ENCODE measurements at places on chromosomes 11 and 22.

GRCh38 chr11:102144357-102145355 lies 34.4 kb downstream of the YAP1 start:
- no peak for DNase-seq

GRCh38 chr22:49372530-49373288 lies 455.0 kb downstream of the BRD1 start:
- DNase-seq: no peak

DNA sequence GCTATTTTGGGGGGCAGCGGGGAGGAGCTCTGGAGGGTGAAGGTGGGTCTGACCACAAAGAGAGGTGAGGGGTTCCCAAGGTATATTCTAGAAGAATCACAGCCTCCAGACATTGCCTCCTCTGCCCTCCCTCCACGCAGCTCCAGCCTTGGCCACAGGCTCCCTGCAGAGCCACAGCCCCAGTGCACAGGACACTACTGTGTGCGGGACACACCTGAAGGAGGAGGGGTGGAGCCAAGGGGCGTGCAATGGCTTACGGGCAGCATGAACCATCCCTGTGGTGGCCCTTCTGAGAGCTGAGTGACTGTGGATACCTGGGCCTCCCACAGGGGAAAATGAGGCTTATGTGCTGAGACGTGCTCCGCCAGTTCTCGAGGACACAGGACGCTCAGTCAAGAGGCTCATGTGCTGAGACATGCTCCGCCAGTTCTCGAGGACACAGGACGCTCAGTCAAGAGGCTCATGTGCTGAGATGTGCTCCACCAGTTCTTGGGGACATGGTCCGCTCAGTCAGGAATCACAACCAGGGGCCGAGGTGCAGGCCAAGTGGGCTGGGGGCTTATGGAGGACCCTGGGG lies 417.3 kb downstream of the SHANK2 start:
- DNase-seq: no peak

DNA sequence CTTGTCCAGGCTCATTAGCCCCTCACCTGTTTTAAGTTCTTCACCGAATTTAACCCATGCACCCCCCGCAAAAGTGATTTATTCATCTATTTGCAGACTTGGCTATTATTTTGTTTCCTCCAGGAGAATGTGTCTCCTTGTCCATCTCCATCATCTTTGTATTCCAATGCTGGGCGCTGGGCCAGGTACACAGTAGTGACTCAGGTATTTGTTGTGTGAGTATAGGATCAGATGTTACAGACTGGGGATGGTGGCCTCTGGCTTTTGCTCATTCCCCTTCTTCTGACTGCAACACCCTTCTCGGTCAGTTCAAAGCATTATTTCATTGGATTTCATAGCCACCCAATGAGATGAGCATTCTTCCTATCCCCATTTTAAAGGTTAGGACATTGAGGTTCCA lies 408.2 kb downstream of the MN1 start:
- DNase-seq: no peak

DNA sequence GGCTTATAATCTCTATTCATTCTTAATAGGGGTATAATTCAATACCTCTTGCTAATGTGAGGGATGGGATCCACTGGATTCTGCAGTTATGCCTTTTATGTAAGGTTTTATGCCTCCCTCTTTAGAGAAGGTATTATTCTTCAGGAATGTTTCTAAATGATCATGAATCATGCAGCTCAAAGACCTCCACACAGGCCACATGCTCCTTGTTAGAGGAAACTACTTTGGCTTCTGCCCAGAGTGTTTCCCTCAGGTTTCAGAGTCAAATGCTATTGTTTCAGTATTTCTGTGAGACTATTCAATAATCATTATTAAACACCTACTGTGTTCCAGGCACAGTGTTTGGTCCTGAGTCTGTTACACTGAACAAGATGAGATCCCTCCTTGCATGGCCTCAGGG lies 115.9 kb downstream of the RAB38 start:
- no peak for DNase-seq

DNA sequence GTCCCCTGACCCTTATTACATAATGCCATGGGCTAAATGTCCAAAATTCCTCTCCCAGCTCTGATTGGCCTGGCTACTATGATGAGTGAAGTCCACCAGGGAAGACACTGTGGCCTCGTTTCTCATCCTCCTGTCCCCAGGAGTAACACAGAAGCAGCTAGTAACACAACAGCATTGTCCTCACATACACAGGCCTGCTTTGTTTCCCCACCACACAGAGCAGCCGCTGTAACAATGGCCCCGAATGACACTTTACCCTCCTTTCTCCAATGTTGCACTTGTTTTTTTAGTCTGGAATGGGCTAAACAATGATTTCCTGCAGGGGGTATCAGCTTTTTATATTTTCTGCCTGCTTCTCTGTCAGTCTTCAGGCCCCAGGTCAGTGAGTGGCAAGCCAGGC lies at the start of gene PRR5L:
PRR5L (plus strand) TSS at position 363 of the 400 bp plus-strand sequence. CDS start 104,834 bp downstream, outside the sequence.
- DNase-seq: no peak

DNA sequence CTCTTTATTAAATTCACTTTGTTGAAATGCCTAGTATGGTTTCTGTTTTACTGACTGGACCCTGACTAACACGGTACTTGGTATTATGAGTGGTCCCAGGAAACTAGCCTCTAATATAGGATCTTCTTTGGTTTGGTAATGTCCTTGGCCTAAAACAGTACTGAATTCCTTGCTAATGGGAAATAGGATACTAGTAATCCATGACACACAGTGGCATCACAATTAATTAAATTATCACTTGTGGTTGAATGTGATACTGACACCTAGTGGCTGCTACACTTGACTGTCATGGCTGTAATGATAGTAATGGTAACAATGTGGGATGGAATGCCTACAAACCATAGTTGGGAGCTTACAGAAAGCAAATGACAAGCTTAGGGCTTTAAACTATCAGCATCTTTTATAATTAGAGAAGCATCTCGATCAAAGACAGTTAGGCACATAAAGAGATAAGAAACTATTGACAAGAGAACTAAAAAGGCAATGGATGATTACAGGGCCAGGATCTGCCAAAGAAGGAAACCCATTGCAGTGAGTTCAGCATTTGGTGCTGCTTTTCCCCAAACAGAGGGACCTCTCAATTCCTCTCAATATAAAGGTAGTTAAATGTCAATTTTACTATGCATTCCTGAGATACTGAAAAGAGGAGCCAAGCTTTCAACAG lies 8.6 kb downstream of the DNHD1 start:
- peak; percentile 2 for DNase-seq

GRCh38 chr11:103997082-103997481 lies 39.4 kb upstream of the DDI1 start:
- no peak for DNase-seq

DNA sequence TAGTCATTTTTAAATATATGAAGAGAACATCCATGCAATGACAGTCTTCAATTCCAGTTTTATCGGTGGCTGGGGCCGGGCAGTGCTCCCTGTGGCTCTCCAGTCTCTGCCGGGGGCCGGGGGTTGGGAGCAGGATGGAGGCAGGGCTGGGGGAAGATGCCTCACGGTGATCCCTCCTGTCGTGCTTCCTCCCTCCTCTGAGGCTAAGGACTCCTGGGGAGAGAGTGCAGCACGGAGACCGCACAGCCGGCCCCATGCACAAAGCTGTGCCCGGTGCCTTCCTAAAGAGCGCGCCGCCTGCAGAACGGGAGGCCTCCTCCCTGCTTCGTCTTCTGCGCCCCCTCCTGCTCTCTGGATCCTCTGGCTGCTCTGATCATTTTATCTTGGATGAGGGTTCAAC lies 20.5 kb downstream of the GAL start:
- DNase-seq: no peak

DNA sequence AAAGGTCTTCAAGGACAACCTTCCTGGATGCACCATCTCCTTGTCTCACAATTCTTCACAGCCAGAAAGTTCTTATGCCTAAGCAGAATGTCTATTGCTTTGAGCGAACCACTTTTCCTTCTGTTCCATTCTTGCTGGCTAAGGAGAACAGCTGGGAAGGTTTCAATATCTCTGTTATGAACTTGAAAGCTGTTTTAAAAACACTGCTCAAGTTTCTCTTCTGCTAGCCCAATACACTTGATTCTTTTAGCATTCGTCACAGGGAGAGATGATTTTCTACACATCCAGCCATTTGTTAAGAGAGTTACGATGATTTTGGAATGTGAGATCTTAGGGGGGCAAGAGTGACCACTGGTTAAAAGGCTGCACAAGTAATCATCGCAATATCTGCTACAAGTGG lies 249.3 kb downstream of the KIRREL3 start:
- DNase-seq: no peak

DNA sequence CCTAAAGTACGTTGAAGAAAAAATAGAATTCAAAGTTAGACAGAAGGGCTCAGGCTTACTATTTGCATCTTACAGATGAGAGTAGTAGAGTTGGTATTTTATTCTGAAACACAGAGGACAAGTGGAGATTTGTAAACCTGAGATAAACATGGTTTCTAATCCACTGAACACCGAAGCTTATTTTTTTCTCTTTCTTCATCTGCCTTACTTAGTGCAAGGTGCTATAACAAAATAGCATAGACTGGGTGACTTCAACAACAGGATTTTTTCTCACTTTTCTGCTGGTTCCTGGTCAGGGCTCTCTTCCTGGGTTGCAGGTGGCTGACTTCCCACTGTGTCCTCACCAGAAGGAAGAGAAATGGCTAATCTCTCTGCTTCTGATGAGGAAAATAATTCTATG lies 2.1 kb upstream of the HBG1 start:
- DNase-seq: no peak

GRCh38 chr11:131943295-131943694 lies 572.9 kb downstream of the NTM start:
- DNase-seq: no peak

DNA sequence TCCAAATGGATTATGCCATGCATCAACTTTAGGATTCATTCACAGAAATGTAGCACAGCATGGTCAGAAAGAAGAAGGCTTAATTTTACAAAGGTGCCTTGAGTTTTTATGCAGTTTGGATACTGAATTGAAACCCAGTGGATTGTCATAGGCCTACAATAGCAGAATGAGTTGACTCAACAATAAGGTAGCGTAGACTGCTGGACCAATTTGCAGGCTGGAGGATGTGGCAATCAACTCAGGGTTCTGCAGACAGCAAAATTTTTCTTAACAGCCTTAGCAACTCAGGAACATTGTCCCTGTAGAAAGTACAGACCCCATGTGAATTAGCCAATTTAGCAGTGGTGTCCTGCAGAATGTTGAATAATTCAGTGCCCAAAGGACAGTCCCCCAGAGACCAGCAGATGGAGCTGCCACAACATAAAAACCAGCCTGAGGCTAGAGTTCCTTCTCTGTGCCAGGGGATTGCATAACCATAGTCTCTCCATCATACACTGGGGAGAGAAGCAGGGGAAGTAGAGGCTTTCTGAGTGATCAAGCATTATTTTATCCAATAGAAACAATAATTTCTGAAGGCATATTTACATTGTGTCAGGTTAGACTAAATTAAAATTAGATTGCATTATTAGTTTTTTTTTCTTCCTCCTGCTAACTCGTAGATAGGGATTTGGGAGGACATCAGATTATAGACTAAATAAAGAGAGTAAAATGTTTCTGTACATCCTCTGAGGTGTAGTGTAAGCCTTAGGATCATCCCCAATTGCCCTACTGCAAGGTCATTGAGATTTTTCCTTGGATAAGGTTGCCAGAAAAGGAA lies 20.3 kb upstream of the MRPL17 start:
- DNase-seq: no peak

DNA sequence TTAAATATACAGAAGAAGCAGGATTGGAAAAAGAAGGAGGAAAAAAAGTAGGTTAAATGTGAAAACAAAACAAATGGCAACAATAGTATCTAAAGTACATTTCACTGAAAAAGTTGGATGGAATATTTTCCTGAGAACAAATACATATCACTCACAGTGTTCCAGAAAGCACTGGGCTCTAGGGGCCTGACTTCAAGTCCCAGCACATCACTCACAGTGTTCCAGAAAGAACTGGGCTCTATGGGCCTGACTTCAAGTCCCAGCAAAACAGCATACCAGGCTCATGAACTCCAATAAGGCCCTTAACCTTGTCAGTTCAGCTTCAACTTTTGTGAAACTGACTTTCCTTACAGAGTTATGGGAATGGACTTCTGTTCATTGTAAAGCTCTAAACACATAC lies 46.0 kb upstream of the CCDC34 start:
- DNase-seq: no peak

DNA sequence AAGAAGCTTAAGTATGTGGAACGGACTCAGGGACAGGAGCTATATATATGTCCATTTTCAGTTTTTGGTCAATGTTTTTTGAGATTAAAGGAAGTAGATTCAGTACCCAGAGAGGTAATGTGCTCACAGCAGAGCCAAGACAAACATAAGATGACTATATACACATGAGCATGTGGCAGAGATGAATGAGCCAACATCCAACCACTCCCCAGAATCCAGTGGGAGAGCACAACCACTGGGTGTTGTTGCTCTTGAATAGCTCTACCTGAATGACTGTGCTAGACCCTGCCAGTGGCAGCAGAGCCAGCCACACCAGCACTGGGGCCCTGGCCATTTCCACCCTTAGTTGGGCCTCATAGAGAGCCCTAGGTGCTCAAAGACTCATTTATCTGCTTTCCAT lies 10.7 kb upstream of the SYTL2 start:
- no peak for DNase-seq

DNA sequence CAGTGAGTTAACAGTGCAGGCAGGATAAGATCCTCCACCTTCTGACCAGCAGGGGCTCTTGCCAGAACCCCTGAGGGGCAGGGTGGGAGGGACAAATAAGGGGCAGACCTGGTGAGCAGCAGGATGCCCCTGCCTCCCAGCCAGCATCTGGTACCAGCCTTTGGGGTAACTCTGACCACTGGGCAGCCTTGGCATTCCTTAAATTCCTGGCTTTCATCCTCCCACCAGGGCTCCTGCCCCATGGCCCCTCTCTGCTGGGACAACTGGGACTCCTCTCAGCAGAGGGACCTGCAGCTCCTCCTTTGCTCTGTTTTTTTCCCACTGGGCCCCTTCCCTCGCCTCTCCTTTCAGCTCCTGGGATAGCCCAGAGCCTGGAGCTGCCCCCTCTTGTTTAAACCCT lies 98.0 kb upstream of the CD82 start:
- DNase-seq: no peak

DNA sequence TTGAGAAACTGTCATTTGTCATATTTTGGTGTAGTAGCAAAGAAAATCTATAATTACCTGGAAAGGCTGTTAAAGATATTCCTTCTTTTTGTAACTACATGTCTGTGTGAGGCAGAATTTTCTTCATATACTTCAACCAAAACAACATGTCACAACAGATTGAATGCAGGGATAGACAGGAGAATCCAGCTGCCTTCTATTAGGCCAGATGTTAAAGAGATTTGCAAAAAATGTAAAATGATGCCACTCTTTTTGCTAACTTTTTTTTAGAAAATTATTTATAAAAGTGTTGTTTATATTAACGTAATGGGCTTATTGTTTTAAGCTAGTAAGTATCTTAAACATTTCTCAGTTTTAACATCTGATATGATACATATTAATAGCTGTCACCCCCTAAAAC lies 12.7 kb downstream of the DGKZ start:
- DNase-seq: no peak

- DNase-seq: no peak
These were observed 1.1 kb downstream of the FCHSD2 start for GRCh38 chr11:73141031-73141308.

GRCh38 chr11:36312611-36313472 lies 16.8 kb downstream of the PRR5L start:
- no peak for DNase-seq
